NCI-H187 (cell line): ENCODE measurements at places on chromosomes 3 and 15.

DNA sequence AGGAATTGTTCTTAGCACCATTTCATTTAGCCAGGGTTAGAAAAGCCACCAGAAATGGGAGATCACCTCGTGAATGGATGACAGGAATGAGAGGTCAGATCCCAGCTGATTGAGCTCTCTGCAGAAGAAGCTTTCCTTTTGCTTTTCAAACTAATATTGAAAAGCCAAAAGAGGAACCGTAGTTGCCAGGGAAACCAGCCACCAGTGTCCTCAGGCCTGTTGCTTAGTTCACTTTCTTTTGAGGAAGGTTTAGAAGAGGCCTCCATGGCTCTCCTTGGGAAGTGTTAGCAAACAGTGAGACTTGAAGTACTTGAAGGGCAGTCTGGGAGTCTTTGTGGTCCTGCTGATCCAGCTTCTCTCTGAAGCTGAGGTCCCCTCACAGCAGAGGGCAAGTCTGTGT lies 7.4 kb upstream of the CCK start:
- DNase-seq: no peak

GRCh38 chr15:91431041-91431715 lies 331.1 kb downstream of the SV2B start:
- DNase-seq: no peak

- no peak for DNase-seq
Observed at GRCh38 chr3:117611211-117611610, 901.6 kb downstream of the TUSC7 start.

GRCh38 chr3:52891164-52891563 lies 6.2 kb downstream of the STIMATE start:
- DNase-seq: no peak

DNA sequence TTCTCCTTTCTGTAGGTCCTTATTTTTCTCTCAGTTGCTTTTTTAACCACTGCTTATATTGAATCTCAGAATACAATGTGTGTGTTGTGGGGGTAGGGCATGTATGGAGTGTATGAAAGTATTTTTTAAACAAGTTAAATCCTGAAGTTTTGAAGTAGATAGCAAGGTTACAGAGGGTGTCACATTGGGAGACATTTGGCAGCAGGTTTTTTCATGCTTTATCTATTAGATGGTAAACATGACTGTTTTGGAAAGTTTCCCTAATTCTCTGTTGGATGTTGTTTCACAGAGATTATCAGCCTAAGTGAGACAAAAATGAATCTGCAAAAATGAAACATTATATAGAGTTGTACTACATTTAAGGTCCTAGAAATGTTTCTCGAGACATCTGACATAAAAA lies 190.6 kb upstream of the ARPP21 start:
- DNase-seq: no peak

GRCh38 chr15:56342653-56343052 lies 22.6 kb upstream of the TEX9 start:
- DNase-seq: no peak

DNA sequence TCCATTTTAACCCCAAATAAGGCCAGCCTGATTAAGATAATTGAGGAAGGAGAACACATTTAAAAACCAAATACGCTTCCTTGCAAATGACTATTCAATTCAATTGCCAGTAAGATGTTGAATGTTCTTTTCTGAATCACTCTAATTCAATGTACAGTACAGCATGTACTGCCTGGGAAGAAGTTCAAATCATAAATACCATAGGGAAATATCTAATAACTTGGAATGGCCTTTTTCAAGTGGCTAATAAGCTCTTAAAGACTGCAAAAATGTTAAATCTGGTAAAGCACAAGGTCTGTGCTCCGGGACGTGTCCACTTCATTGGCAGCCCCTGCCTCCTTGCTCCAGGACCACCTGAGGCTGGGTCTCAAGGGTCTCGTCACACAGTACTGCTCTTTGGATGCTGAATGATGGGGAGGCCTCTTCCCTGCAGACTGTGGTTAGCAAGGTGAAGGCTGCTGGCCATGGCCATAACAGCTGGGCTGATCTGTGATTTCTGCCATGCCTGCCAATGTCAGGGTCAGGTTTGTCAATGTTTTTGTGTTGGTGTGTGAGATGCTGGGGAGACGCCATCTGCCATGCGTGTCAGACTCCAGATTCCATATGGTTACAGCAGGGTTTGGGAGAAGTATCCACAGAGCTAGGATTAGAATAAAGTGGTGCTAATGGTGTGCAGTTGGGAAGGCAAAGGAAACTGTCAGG lies 300.5 kb downstream of the ADAMTS17 start:
- no peak for DNase-seq

- DNase-seq: no peak
Observed at GRCh38 chr3:21954709-21955108, 203.7 kb upstream of the ZNF385D start.

GRCh38 chr15:64753480-64754185 lies 21.8 kb downstream of the RBPMS2 start:
- DNase-seq: no peak

DNA sequence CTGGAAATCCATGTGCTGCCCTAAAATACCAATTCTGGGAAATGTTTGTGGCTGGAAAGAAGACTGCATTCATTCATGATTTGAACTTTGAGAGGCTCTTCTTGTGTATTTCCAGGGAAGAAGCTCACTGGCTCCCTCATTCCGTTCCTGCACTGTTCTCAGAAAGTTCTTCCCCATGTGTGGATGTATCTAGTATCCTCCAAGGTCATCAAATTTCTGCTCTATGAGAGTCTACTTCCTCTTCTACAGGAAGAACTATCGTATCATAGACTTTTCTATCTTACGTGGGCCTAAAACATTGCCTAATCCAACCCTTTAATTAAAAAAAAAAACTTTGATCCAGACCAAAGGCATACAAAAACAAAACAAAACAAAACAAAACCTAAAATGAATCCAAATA lies 2.9 kb downstream of the CCR3 start:
- DNase-seq: no peak
